ENCODE measurements at places on chromosomes 2 and 18.

DNA sequence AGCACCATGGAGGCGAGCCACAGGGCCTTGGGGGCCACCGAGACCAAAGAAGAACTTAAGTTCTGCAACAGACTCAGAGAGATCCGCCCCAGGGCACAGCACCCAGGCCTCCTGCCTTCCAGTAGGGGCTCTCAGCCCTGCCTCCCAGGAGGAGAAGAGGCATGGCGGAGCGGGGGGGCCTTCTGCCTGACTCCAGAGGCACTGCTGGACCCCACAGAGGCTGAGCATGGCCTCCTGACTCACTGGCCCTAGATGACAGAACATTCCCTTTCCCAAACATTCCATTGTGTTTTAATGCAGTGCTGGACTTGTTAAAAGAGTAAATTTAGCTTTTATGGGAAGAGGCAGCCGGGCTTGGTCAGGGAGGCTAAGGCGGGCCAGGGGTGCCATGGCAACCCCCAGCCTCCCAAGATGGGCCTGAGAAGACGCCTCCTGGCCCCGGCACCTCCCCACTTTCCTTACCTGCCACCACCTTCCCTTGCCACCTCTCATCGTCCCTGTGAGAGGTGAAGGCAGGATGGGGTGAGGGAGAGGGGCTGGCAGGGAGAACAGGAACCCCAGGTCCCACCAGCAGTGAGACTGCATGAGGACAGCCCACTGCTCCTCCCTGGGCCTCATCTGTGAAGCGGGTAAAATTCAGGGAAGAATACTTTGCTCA lies 65.4 kb downstream of the SMAD7 start:
- DNase-seq: no peak

- DNase-seq: no peak
Observed at GRCh38 chr2:1728821-1729220, 15.5 kb downstream of the PXDN start.

DNA sequence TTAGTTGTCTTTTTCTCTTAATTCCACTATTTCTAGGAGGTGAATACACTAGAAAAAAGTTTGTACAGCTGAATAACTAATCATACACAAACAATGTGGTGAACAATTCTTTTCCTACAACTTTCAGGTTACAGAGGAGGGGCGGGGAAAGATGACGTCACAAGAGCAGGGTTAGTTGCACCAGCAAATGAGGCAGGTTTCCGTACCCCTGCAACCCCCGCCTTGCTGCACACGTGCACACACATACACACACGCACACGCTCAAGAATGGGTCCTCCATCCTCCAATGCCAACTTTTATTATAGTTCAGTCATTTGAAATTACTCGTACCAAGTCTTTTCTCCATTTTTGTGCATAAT lies 122.8 kb downstream of the ARL4C start:
- DNase-seq: no peak

DNA sequence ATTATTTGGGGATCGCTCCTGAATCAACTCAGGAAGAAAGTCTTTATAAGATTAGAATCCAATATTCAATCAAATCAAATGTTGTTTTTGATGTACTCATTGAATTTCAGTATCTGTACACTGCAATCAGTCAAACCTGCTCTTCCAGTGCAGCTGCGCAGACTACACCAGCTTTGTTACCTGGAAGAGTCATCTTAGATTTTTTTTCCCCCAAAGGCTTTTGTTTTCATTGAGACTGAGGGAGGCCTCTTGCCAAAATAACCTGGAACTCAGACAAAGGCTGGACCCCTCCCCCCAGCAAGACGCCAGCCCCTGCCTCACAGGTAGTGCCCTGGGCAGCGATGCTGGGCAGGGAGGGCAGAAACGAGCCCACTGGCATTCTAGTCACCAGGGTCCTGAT lies 74.8 kb downstream of the ARHGEF4 start:
- no peak for DNase-seq

GRCh38 chr2:172996387-172996961 lies 79.2 kb upstream of the MAP3K20 start:
- no peak for DNase-seq

GRCh38 chr2:27006602-27007415 lies 26.0 kb upstream of the TMEM214 start:
- no peak for DNase-seq

DNA sequence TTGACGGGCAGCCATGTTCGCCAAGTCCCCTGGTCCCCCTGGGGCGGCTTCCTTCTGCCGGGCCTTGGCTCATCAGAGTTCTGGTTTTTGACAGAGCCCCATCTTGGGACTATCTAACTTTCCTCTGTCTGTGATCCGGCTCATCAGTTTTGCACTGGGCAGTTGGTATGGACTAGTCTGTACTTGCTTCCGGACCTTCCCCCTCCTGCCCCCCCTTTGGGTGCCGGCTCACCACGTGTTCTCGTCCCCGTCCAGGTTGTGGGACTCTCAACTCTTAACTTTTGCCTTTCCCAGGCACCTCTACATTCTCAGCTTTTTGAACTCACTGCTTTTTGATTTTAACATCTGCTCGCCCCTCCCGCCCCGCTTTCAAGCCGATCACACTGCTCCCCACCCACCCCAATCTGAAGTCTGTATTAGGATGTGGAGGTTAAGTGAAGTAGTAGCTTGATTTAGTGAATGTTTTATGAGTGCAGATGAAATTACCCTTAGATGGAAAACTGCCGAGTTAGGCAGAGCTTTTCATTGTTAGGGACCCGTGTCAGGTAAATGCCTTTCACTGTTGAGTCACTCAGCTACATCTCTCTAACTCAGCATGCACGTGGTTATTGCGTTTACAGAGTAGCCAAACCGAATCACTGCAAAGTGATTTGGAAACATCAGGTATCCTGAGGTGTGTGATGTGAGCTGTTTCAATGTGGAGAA lies 874 bp downstream of the WDR43 start:
- DNase-seq: peak; percentile 17

DNA sequence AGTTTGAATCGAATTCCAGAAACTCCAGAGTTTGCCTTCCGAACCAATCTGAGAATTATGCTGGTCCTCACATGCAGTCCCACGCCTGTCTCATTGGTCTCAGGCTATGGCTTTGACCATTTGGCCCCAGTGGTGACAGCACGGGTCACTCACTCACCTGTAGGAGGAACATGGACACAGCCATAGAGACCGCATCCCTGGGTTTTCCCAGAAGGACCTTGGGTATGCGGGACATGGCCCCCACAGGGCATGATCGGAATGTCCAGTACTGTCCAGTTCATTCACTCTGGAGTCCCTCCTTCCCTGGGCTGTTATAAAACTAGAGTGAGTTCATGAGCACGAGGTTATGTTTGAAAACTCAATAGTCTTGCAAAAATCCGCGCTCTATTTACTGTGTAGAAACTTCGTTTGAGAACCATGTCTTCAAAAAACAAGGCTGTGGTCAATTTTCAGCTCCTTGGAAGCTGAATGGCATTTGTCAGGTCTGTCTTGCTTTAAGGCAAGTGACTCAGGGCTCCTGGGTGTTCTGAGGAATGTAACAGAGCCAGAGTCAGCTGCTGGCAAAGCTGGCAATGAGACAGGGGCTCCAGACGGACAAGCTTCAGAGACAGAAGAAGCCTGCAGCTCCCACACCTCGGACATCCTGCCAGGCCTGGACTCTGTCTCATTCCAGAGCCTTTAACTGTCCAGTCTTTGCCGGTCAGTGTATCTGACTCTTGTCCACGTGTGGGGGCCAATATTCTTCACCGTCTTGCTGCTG lies 86.7 kb upstream of the TMEM18 start:
- DNase-seq: no peak

GRCh38 chr2:25265802-25266201 lies 75.9 kb downstream of the DNMT3A start:
- peak; percentile 31 for DNase-seq

DNA sequence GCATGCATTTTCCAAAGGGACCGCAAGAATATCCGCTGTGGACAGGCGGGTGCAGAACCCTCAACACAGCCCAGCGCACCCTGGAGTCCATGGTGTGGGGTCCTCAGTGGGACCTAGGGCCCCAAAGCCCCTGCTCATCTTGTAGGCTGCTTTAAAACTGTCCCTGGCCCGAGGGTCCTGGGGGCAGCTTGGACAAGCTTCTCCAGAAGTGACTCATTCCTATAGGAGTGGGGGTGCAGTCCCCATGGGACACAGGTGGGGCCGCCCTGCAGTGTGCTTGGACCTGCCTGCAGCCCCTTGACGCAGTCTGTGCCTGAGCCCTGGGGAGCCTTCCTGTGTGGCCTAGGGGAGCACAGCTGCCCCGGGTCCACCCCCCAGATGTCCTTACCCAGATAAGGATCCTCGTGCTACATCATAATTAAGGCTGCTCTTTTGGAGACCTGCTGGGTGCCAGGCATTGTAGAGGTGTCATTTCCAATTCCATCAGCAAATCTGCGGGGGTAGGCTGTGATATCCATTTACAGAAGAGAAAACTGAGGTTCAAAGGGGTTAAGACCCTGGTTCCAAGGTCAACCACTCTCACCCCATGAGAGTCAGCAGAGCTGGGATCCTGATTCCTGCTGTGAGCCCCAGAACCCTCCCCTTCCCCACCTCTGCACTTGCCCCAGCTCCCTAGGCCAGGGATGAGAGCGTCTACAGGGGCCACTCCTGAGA lies 1.7 kb upstream of the HS6ST1 start:
- no peak for DNase-seq

DNA sequence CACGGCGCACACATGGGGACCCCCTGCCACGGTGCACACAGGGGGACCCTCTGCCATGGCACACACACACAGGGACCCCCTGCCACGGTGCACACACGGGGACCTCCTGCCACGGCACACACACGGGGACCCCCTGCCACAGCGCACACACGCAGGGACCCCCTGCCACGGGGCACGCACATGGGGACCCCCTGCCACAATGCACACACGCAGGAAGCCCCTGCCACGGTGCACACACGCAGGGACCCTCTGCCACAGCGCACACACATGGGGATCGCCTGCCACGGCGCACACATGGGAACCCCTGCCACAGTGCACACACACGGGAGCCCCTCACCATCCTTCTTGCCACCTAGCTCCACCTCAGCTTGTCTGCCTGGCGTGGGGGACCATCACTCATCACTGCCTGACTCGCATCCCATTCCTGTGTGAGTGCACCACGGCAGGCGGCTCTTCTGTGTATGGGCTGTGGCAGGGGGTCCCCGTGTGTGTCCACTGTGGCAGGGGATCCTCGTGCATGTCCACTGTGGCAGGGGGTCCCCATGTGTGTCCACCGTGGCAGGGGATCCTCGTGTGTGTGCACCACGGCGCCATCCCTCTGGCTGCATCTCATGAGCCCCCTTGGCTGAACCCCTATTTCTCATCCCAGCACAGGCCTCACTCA lies 206.7 kb downstream of the EIPR1 start:
- DNase-seq: no peak

- no peak for DNase-seq
Observed at GRCh38 chr2:1491751-1492150, 78.5 kb downstream of the TPO start.

DNA sequence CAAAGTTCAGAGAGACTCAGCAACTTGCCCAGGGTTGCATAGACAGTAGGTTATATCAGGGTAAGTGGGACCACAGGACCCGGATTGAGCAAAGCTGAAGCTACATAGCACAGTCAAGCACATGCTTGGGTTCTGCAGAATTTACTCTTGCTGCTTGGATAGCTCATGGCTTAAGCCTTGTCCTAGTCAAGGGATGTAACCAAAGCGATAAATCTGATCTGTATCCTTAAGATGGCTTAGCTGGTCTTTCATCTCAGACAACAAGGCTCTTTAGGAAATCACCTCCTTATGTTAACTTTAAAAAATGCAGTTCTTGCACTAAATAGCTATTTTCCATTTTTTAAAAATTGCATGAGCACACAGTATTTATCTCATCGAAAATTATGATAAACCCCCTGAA lies 158.5 kb downstream of the LPIN1 start:
- no peak for DNase-seq

DNA sequence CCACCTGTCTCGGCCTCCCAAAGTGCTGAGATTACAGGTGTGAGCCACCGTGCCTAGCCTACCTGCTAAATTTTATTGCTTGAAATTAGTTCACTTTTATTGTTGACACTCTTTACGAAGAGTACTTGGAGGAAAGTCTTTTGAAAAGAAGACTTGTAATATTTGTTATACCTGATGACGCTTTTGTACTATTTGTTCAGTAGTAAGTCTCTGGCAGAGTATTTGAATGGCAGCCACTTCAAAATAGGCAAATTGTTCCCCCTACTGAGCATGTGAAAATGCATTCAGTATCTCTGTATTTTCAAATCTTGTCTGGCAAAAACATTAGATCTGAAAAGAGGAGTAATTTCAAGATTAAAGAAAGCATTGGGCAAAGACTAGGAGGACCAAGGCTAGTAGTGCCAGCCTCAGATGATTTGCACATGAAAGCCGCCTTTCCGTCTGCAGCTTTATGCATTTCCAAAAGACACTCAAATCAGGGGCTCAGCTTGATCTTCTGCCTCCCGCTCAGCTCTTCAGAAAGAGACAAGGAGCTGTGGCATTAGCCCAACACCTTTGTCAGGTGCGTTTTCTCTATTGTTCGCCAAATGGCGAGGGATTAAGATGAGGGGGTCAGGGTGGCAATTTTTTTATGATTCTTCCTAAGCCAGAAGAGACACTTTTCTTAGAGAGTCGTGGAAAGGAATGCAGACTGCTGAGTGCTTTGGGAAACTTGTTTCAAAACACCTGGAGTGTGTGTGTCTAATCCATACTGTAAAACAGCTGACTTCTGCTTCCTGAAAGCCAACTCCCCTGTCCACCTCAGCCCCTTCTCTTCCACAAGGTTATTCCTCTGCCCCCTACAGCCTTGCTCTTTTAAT lies 18.8 kb upstream of the FOXI3 start:
- DNase-seq: no peak

DNA sequence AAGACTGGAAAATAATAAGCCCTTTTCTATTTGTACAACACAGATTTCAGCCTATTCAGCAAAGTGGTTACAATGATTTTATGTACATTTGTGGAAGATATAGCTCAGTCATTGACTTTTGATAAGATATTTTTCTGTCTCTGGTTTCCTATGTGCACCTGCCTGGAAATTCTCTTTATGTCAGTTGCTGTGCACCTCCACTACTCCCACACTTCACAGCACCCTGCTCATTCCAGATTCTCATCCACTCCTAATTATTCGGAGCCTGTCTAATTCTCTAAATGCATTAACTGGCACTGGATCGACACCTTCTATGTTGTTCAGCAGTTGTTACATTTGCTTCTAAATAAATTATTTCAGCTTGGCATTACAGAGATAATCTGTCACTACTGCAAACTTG lies 275.1 kb upstream of the RND3 start:
- no peak for DNase-seq

DNA sequence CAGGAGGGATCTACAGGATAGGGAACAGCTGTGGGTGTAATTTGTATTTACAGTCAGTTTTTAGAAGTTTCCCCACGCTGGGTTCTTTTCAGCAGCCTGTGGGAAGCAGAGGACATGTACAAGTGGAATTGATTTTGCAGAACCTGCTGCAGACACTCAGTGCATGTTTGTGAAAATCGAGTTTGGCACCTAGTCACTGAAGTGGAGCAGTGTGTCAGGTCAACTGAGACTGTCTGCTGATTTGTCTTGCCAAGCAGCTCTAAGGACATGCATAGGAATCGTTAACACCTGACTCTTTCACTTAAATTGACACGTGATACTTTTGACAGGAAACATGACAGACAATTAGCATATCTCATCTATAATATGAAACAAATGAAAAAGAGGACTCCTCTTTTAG lies 416.6 kb downstream of the TMX3 start:
- no peak for DNase-seq
